ENCODE measurements at places on chromosomes 11 and 22. TPM values are rescaled to one million over a fixed set of nuclear protein-coding genes. Genes with fewer than 3 reads are reported as not detected.
A peak's percentile ranks its signal among the peaks of the same experiment; 100 is the strongest.

DNA sequence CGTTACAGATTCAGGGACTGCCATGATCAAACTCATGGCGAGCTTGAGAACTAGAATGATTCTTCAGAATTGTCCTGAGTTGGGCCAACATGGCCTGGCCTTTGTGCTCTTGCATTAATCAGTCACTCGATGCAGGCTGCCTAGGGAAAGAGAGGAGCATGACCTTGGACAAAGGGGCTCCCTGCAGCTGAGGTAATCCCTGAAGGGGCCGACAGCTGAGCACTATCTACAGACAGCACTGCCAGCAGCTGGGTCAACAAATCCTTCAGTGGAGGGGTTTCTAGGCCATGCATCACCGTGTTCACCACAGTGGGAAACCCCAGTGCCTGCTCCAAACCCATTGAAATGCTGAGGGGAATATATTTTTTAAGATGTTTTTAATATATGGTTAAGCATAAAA, 159.5 kb upstream of the POU2AF2 start:
- no peak for DNase-seq

DNA sequence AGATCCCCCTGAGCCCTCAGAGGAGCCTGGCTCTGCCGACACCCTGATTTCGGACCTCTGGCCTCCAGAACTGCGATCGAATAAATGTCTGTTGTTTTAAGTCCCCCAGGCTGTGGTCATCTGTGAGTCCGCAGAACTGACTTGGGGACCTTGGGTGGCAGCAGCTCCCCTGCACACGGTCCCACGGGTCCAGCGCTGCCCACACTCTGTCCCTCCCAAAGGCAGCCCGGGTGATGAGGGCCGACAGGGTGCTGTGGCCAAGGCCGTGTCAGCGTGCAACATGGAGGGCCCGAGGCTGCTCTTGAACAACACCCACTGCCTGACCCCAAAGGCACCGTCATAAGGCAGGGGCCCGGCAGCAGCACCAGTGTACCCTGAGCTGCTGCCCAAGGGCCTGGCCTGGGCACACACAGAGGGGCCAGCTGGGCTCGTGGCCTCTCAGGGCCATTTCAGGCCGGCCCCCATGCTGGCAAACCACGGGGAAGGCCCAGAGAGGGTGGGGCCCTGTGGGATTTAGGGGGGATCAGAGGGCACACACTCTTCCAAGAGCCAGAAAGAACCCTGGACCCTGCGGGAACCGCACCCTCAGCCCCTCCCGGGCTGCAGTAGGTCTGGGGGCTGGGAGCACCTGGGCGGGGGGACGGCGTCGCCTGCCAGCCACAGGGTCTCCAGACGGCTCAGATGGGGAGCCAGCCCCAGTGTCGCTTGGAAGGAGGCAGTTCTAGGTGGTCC, 77.1 kb upstream of the PRR5 start:
- no peak for DNase-seq

- DNase-seq: no peak
Observed at GRCh38 chr11:65166893-65167292, 3.1 kb upstream of the SPDYC start.

GRCh38 chr11:11498195-11498594, 123.6 kb downstream of the GALNT18 start:
- no peak for DNase-seq

The SAA1 gene
- 0.63 TPM for total RNA-seq

The PTPN5 gene
- total RNA-seq: 0.26 TPM

The CDKN1C gene
- 3.5 TPM for total RNA-seq

- peak; percentile 70 for DNase-seq
Observed at GRCh38 chr11:90134478-90135003, at the start of gene NAALAD2. Gene NAALAD2 (plus strand): TSS chr11:90134663. CDS start chr11:90134759, 96 bp downstream.

DNA sequence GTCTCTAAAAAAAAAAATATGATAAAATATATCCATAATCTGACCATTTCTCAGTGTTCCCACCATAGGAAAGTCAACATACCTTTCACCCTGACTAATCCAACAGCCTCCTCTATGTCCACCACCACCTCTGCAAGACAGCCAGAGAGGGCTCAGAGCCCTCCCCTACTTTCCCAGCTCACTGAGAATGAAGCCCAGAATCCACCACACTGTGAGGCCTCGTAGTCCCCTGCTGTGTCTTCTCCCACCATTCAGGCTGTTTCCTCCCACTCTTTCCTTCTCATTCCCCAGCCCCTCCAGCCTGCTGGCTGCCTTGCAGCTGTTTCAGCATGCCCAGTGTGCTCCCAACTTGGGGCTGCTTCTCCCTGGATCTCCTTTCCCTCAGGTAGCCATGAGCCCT, 27.0 kb downstream of the SGSM3 start:
- DNase-seq: peak; percentile 92

- DNase-seq: no peak
Observed at GRCh38 chr11:79582434-79582833, 141.6 kb upstream of the TENM4 start.

DNA sequence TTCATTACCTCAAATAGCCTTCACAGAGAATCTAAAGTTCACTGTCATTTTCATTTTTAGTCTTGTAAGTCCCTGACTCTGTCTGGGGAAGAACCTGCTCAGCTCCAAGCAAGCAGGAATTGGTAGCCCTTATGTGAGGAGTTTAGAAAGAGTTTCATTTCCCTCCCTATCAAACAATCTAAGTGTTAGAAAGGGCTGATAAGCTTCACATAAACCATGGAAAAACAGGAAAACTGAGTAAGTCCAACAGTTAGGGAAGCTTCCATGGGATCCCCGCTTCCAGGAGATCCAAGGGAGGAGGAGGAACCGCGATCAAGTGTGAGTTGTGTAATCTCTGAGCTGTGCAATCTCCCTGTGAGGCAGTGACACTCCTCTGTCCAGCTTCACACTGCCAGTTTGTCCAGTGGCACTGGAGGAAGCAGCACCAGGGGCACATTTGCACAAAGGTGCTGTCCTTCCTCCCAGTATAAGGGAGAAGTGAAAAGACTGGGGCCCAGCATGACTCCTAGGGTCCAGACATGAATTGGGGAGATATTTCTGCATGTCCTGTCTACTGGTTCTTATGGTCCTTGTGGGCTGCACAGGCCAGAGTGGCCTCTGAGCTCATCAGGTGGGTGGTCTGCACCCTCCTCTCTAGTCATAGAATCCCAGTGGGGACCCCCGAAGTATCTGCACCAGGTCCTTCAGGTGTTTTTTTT, 4.3 kb downstream of the PRAME start:
- no peak for DNase-seq
